M059J (cell line): ENCODE measurements at places on chromosomes 6 and 20.

- DNase-seq, result no peak
These were observed 26.9 kb upstream of the FUCA2 start for GRCh38 chr6:143538374-143538773.

DNA sequence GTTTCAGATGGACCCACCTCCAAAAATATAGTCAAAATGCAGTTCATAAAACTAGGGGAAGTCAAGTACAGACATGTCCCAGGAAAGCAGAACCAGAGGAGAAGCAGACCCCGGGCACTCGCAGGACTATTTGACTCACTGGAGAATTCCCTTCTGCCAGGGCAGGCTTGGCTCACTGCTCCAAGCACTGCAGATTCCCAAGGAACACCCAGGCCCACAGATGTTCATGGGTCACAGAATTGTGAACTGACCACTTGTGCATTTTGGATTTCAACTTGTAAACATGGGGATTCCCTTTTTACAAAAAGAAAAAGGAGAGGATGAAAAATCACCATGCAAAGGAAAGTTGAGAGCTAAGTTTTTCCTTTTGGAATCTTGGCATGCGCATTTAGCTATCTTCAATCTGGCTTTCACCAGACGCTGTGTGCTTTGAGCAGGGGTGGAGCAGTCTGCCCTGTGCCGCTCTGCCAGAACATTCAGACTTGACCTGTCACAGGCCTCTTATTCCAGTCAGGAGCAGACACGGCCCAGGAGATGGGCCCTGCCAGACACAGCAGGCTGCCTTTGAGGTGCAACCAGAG lies 237.5 kb upstream of the TAB2 start:
- DNase-seq, result peak; percentile 63

DNA sequence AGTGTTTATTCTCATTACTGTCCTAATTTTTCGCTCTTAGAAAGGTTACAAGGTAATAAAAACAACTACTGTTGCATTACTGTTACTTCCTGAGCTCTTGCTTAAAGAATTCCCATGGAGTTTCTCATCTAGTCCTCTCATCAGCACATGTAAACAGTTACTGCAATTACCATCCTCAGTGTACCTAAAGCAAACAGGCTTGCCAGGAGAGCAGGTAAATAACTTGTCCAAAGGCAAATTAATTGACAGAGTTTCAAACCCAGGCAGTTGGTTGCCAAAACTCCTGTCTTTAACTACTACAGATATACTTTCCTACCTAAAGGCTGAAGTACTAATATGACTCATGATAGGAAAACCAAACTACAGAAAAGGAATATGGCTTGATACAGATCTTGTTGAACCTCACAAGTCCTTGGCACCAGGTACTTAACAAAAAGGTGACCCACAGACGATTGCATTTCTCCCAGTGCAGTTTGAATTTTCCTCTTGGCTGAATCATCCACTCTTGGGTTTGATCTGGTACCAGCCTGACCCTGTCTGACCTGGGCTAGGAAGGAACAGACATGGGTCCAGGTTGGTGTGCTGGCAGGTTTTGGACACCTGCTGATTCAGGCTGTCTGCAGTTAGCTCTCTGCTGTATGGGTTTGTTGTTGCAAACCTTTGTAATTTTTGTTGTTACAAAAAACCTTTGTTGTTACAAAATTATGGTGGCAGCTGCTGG lies 153.0 kb downstream of the CFAP61 start:
- peak; percentile 52 for DNase-seq

DNA sequence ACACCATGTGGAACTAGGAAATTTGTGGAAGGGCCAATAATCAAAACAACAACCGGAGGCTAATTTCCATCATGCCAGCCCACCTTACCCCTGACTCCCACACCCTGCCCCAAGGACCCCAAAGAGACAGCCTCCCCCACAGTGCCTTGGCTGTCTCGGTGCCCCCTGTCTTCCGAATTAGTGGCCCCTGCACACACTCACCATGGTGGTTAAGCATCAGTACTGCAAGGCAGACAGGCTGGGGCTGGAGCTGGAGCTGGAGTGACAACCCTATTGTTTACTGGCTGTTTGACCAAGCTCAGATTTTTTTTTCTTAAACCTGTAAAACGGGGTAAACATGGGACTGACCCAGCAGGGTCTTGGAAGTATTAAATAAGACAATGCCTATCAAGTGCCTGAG lies 238.0 kb downstream of the TFAP2C start:
- DNase-seq, result no peak
